ENCODE measurements at places on chromosomes 12 and 14. TPM values are rescaled to one million over a fixed set of nuclear protein-coding genes. Genes with fewer than 3 reads are reported as not detected.

DNA sequence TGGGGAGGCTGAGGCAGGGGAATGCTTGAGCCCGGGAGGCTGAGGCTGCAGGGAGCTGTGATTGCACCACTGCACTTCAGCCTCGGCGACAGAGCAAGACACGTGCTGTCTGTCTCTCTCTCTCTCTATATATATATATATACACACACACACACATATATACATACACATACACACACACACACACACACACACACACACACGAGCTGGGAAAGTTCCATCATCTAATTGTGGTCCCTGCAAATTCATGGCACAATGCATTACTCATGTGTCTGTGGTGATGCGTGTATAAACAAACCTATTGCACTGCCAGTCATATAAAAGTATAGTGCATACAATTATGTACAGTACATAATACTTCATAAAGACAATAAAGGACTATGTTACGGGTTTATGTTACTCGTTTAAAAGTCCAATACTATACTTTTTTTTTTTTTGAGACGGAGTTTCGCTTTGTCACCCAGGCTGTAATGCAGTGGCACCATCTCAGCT is 36.6 kb downstream of the WDR89 start:
- no peak for DNase-seq

DNA sequence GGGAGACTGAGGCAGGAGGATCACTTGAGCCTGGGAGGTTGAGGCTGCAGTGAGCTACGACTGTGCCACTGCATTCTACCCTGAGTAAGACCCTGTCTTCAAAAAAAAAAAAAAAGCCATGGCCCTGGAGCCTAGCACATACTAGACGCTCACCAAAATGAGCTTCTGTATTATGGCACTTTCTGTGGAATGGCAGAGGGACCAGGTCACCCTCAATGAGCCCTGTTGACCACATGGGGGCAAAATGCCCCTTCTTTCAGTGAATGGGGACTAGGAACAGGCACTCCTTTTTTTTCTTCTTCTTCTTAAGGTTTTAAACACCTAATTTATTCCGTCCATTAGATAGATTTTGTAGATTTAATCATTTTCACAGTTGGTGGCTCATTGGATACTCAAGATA is 50.5 kb downstream of the FAM222A start:
- DNase-seq = no peak

DNA sequence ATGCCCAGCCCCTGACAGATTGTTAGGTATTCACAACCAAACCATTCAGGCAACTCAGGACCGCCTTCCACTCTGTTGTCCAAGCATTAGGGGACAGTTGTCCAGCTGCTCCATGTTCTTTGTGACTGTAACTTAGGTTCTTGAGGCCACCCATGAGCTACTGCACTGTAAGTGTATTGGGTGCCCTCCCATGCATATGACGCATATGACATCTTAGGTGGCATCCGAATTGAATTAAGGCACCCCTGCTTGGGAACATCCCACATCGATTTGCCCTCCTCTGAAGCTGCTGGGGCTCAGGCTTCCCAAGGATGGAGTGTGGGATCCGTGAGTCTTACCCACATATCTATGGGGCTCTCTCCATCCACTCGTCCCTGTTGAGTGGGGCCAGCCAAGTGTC is 17.7 kb downstream of the RFLNA start:
- DNase-seq = no peak

IL31 gene
- not detected for total RNA-seq

FAM234B gene
- total RNA-seq = 6.4 TPM

Measured in GM23248 (cell line).